ENCODE measurements at places on chromosomes 4 and X. TPM values are rescaled to one million over a fixed set of nuclear protein-coding genes. Genes with fewer than 3 reads are reported as not detected.

DNA sequence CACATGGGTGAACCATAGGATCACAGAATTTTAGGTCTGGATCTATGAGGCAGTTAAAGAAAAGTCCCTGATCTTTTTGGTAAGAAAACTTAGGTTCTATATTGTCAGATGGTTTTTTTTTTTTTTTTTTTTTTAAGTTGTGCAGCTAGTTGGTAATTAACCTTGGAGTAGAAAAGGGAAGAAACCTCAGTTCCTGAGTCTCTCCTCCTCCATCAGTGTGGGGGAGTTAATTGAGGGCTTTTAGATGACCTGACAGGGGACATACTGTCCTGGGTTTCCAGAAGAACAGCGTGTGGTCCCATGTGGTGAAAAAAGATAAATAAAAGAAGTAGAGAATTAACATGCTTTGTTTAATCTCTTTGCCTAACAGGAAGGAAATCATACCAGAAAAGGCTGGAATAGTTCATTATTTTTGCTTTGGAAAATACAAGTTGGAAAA lies 123.7 kb downstream of the ARHGAP10 start:
- DNase-seq = no peak

GRCh38 chrX:13265549-13266132 lies 54.2 kb downstream of the ATXN3L start:
- DNase-seq = no peak

DNA sequence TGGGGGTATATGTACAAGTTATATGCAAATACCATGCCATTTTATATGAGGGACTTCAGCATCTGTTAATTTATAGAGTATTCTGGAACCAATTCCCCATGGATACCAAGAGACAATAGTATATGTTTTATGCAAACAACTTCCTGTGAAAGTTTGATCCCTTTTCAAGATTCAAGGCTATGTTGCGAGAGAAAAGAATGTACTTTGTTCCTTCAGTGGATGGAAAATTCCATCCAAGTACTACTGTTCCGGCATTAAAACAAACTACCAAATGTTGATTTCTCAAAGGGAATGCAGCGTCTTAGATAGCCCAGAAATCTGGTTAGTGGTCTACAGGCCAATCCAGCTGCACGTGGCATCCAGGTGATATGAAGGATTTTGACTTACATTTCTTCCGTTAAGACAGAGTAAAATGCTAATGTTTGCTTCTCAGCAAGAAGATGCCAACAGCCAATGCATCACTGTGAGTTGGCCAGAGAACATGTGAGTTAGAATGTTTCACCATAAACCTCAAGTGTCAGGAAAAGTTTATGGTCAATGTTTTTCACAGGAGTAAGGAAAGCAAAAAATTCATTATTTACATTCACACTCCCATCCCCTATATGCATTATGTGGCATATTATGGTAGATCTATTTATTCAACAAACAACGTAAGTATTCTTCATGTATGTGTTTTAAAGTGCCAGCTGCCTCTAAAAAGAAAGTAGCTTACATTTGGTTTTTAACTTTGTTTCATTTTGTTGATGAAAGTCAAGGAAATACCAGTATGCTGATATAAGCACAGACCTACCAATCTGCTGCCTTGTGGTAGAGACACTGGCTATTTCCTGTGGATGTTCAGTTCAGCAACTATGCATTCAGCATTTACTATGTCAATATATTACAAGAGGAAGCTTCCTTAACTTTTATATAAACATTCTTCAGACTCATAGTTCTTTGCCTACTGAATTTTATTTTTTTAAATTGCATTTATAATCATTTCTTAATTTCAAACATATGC lies 44.4 kb downstream of the METTL14 start:
- DNase-seq = no peak

DNA sequence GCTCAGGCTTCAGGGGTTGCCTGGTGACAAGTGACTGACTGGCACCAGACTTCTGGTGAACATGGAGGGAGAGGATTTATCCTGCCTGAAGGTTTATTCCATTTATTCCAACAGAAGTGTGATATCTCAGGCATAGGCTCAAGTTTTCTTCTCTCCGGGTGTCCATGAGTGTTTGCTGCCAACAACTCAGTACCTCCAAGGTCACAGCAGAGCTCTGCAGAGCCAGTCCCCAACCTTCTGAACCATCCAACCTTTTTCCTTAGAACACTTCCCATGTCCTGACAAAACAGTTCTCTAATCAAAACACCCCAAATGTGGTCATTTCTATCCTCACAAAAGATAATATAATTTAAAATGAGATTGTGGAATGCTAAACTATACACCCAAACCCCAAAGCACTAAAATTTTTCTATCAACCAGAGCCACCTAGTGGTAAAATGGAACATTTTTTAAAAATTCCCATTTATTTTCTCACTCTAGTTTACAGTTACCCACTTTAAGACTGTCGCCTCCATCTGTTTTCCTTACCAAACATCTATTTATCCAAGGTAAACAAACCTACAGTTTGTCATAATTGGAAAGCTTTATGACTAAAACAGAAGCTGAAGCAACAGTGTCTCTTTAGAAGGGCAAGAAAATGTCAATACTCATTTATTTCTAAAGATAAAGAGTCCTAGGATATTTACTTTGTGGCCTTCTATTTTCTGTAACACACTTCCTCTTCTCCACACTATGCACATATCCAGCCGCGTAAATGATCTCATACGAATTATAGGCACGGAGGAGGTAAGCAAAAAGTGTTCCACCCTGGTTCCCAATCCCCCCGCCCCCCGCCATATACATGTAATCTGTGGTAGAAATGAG lies 39.5 kb downstream of the TMEM154 start:
- DNase-seq = no peak

- peak; percentile 60 for DNase-seq
Measured at GRCh38 chr4:53863158-53863557, 201.2 kb downstream of the CHIC2 start.

- DNase-seq = no peak
Measured at GRCh38 chrX:10755439-10756334, 135.3 kb upstream of the MID1 start.

- DNase-seq = no peak
Measured at GRCh38 chr4:142091085-142091513, 454.7 kb downstream of the IL15 start.

- DNase-seq = no peak
Measured at GRCh38 chr4:185730387-185730786, 81.6 kb downstream of the SORBS2 start.

GRCh38 chr4:123327846-123328429 lies 68.7 kb upstream of the SPRY1 start:
- no peak for DNase-seq

DNA sequence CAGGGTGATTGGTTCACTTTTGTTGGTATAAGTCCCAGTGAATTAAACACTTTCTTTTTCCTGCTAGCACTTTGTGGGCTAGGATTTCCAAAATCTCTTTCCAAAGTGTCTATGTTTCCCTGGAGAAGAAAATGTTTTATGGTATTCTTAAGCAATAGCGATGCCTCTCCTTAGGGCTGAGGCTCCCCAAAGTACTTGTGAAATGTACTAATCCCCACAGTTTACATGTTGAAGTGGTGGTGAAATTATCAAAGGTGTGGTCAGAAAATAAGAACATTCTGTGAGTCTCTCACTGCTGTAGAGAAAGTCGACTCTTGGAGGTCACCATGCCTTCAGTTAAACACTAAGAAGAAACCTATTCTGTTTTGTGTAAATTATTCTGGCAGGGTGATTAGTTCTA lies 51.5 kb upstream of the AMELX start:
- DNase-seq = no peak

DNA sequence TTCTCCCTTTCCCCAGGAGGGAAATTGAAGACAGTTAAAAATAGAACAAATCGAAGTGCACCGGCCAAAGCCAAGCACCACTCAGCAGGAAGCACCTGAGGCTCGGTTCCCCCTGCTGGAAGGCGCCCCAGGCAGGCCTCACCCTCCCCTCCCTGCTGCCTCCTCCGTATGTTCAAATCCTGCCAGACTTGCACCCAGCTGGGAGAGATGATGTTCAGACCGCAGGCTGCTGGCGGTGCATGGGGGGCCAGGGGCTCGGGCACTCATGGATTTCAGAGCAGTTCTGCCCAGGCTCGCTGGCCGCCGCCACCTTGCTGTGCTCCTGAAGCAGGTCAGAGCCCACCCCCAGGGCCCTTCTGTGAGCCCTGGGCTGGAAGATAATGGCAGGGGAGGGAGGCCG lies 91.4 kb downstream of the DCTD start:
- no peak for DNase-seq

DNA sequence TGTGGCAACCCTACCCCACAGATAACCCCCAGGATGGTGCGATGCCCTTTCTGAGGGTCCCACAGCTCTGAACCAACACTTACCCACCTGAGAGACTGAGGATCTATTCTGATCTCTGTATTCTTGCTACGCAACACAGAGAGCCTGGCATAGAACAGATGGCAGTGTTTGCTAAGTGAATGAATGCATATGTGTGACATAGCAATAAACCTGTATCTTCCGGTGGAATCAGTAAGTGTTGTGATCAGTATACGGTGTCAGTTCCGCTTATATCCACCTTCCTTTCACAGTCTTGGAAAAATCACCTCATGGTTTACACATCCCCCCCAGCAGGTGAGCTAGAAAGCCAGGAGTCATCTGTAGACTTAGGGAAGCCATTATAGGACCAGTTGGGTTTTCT lies 5.9 kb upstream of the HSD17B10 start:
- no peak for DNase-seq

DNA sequence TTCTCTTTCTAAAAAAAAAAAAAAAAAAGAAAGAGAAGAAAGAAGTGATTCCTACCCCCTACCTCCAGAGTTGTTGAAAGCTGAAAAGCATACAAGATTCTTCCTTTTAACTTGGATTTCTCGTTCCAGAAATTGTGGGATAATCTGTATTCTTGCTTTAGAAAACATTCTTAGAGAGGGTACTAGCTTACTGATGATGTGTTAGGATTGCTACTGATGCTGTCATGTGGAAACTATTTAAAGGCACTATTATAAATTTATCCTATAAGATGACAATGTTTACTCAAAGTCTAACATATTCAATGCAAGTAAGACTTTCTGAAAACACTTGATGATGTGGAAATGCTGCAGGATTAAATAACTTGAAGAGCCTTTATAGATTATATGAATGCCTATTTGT lies 204.0 kb upstream of the PUDP start:
- DNase-seq = no peak

- no peak for DNase-seq
Measured at GRCh38 chr4:183907871-183908683, 3.0 kb downstream of the STOX2 start.

DNA sequence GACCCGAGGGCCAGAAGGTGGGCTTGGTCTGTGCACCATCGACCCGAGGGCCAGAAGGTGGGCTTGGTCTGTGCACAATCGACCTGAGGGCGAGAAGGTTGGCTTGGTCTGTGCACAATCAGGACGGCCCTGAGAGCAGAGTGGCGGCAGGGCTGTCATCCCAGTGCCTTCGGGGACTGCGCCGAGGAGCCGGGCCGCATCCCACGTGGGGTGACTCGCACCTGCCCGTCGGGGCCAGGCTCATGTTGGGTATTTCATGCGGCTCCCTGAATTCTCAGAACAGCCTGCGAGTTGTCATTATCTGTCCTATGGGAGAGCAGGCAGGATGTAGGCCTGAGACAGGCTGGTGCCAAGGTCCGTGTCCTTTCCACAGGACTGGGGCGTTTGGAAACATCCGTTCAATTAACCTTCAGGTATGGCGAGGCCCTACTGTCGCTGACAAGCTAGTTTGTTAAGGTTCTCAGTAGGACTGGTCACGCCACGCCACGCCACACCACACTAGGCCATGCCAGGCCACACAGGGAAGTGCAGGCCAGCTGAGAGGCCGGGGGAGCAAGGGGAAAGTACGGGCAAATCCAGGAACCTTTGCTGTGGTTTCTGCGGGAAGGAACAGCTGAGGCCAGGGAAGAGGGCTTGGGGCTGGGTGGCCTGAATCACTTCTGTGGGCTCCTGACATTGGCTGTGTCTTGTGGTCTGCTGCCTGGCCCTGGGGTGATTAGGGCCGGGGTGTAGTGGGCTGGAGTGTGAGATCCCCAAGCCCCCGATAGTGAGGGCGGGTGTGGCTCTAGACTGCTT lies 182.9 kb downstream of the AFAP1 start:
- no peak for DNase-seq

Gene PPP3CA
- 56.4 TPM for total RNA-seq

Gene ARHGAP6
- 15.1 TPM for total RNA-seq

Gene SMR3B
- not detected for total RNA-seq

Gene ADH1A
- 2.7 TPM for total RNA-seq

Measured in aorta (tissue), 5 donors.